ENCODE measurements at places on chromosomes 2 and 18.

GRCh38 chr2:147649286-147649685 is 195.5 kb upstream of the ACVR2A start:
- no peak for DNase-seq

- no peak for DNase-seq
Observed at GRCh38 chr2:38850045-38850444, 25.7 kb downstream of the DHX57 start.

- no peak for DNase-seq
Observed at GRCh38 chr2:106020821-106021661, 173.1 kb downstream of the UXS1 start.

DNA sequence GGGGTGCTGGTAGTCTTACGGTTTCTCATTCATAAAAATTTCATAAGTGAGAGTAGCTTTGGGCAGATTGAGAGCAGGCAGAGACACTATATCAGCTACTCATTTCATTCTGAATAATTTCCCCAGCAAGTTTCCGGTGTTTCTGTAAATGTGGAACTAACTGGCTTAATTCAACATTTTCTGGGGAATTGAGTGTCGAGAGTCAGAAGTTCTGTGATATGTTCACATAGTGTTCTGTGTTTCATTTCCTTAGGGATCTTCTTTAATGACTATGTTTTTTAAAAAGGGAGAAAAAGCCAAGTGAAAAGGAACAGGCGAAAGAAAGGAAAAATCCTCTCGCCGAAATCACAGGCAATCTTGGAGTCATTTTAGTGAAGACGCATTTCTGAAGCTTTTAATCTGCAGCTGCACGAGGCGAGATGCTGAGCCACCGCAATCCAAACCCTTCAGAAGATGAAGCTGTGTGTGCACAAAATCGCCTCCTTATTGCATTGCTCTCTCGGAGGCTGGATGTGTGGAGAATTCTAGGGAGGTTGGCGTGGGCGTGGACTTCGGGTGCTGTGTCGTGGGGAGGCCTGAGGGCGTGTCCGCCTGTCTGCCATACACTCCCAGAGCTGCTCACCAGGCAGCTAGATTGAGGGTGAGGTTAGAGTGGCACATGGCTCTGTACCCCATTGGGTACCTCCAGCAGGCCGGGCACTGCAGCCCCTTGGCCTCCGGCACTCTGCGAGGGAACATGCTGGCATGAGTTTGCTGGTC is 38.4 kb upstream of the HDAC4 start:
- DNase-seq: no peak

DNA sequence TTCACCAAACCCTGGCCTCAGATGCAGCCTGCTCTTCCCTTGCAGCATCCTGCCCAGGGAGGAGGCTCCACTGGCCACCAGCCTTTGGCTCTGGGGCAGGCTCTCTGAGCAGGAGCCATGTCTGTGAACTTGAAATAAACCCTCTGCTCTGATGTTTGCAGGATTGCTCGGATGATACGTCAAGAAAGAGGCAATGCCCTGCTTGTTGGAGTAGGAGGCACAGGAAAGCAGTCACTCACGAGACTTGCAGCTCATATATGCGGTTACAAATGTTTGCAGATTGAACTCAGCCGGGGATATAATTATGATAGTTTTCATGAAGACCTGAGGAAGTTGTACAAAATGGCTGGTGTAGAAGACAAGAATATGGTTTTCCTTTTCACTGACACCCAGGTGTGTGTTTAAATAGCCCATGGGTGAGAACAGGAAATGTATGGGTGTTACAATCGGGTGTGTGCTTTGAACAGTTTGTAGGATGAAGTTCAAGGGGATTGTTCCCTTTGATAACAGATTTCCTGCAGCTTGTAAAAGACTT is 177.9 kb downstream of the DNAH6 start:
- no peak for DNase-seq

DNA sequence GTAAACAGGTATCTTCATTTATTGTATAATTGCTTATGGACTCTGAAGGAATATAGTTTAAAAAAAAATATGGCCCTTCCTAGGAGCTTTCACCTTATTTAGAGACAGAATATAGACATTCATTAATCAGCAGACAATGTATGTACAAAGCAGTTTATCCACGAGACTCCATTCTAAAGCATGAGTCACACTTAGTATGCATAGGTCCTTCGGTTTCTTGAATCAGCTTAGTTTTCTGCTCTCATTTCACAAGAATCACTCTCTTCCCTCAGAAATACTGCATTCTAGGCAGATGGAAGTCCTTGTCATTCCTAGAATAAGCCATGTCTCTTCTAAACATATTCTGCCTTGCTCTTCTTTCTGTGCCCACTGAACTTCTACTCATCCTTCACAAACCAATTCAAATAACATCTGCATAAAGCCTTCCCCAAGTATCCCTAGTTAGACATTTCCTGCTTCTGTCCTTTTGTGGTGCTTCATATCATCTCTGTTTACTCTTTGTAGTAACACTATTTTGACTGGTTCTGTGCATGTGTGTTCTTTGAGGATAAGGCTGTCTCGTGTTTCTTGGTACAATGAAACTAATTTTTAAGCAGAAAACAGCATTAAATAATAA is 84.5 kb downstream of the PTRHD1 start:
- peak; percentile 12 for DNase-seq

DNA sequence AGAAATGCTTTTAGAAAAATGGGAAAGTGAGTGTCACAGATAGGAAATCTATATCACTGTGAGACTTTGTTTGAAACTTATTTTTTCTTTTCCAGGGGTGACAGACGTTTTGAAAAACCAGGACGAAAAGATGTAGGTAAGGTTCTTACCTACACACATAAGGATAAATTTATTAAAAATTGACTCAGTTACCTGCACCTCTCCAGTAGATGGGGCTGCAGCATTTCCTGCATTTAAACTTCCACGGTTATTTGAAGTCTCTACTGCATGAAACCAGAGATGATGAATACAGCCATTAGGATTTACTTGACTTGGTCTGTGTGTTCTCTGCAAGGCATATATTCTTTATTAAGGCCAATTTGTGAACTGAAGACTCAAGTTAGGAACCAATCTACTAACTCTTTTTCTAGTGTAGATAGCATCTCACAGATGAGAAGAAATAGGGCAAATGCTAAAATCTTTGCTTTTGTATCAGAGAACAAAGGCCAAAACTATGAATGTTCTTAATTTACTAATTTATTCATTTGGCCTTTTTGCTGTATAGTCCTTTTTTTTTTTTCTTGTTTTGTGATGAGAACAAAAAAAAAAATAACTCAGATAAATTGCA is 15.0 kb downstream of the KCNJ13 start:
- DNase-seq: peak; percentile 55

- DNase-seq: no peak
Observed at GRCh38 chr2:224412141-224413015, 10.5 kb upstream of the FAM124B start.
